ENCODE measurements at places on chromosomes 13 and 19.

DNA sequence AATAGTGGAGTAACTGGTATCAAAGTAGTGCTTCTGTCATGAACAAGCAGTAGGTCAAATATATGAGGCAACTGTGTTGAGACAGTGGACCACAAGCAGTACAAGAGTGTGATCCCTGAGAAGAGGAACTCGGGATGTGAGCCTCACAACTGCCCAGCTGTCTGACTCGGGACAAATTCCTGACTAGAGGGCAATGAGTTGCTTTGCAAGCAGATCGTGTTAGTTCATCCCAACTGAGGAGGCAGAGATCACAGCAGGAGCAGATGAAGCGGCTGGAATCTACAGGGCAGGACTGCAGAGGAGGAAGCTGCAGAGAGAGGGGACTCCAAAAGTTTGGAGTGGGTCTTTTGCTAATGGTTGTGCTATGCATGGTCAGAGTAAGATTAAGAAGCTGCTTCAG is 741.1 kb downstream of the DIAPH3 start:
- no peak for DNase-seq

GRCh38 chr13:76481738-76482137 is 404.5 kb downstream of the KCTD12 start:
- no peak for DNase-seq

DNA sequence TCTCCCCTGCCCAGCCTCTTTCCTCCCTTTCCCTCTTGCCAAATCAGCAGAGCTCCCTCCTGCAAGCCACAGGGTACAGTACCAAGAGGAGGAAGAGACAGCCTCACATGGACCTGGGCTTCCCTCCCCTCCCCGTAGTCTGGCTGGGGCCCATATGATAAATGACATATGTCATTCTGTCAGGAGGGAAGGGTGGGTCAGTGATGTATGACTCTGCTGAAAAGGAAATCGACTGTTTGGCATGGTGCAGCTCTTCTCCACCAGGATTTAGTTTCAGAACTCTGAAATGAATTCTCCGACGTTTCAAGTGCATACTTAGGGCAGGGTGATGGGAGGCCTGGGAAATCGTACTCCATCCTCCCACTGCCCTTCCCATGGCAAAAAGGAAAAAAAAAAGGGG is 9.8 kb downstream of the TSHZ3 start:
- DNase-seq: no peak

DNA sequence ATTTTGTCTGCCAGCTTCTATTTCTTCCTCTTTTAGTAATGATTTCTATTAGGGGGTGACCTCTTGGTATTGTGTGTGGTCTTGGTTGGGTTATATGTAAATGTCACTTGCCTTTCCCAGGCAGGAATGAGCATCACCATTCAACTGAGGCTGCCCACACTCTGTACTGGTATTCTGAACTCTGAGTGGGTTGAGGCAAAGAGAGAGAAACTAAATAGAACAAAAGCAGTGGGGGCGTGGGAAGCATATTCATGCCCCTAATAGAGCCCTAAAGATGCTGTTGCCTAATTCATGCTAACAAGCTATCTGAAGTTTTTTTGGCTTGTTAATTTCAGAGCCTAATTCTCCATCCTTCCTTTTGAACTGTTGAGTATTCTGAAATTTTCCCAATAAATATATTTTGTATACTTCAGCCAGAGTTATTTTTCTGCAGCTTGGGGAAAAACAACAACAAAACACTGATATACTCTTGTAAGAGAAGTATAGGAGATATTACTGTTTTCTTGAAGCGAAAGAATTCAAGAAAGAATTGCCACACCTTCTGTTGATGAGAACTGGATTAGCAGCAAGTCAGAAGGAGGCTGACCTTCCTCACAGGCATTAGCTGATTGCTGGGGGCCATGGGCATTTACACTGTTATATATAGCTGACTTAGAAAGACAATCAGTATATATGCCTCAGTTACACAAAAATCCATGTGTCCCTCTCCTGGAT is 315.8 kb upstream of the KLF12 start:
- no peak for DNase-seq
